ENCODE measurements at places on chromosomes 2 and 18.

GRCh38 chr18:69689121-69689759, 258.4 kb downstream of the CD226 start:
- no peak for DNase-seq

- DNase-seq, result no peak
Measured at GRCh38 chr2:52976143-52976949, 791.3 kb upstream of the CHAC2 start.

DNA sequence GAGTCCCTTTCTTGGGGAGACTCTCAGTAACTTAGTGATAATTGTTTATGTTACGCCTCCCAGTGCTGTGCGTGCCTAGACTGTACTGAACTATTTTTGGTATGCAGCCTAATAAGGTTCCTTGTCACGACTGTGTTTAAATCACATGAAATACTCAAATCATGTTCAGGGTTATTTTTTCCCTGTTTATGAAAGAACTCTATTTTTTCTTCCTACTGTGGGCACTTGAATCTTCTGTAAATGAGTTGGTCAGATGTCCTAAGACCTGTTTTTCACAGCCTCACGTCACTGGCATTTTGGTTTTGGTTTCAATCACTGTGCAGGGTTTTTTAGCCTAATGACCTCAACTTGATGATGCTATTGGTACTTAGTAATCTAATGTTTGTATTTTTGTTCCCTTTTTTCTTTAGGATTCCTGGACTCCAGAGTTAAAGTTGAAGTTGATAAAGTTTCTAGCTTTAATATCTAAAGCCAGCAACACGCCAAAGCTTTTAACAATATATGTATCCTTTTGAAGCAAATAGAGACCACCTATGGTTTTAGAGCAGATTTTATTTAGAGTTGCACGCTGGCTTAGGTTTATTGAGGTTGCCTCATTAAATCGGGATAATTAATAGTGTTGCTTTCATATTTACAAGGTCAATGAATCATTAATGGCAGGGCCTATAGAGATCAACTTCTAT, 24.0 kb downstream of the ARMC9 start:
- DNase-seq, result no peak

DNA sequence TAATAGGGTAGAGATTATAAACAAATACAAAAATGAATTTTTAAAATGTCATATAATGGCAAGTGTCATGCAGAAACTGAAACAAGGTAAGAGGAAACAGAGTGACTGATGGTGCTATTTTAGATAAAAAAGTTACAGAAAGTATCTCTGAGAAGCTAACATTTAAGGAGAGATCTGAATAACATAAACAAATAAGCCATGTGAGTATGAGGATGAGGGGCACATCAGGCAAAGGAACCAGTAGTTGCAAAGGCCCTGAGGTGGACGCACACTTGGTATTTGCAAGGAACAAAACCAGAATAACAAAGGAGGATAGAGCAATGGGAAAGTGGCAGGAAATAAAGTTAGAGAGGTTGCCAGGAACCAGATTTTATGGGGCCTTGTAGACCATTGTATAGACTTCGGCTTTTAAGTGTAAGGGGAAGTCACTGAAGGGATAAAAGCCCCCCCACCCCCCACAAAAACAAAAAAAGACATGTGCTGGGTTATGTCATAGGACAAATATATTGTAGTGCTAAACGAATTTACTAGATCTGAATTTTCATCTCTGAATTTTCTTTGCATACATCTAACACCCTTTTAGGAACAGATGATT, 159.2 kb downstream of the DTNB start:
- DNase-seq, result peak; percentile 12

DNA sequence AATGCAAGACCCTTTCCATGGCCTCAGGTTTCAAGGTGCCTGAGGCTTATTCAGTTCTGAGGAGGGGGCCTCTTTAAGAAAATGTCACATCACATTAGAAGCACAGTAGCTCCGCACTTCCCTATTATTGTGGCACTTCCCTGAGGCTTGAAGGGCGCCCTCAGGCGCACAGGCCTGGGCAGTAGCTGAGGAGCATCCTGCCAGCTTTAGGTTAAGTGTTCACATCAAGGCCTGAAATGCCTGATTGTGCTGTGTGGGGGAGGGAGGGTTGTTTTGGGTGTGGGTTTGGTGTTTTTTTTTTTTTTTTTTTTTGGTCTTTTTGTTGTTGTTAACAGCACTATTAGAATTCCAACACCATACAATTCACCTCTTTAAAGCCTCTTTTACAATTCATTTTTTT, 107.9 kb downstream of the CABLES1 start:
- DNase-seq, result no peak

DNA sequence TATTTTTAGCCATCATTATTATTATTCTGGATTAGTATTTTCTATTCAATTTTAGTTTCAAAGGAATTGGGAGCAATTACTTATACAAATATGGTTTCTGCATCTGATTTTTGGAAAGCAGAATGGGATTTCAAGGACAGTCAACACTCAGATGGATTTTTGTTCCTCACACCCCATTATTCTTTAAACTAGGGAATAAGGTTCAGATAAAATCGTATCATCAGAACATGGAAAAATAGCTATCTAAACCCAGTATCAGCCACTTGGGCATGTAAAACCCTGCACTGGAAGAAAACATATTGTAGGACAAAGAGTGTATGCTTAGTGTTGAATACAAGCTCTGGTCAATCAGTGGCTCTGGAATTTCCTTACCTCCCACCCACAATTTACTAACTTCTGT, 452.5 kb downstream of the ZNF516 start:
- DNase-seq, result no peak

DNA sequence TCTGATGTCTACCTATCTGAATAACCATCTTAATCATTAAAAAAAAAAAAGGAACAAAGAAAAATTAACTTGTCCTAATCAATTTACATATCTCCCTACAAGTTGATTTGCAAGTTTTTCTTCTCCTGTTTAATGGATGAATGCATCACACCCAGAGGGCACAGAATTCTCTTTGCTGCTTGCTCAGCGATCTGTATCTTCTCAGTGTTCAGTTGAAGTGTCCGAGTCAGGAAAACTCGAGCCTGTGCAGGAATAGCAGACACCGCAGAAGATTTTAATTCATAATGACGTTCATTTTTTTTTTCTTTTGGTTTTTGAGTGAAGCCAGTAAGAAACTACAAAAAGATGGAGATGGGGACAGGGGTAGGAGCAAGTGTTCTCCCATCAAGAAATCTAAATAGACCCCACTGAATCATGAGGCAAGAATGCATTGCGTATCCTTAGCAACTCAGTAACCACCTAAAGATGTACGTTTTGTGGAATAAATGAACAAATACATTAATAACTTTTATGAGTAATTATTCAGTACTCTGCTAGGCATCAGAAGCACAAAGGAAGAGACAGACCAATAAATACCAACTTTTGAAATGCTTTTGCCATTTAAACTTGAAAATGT, 675.5 kb downstream of the LRP1B start:
- no peak for DNase-seq

DNA sequence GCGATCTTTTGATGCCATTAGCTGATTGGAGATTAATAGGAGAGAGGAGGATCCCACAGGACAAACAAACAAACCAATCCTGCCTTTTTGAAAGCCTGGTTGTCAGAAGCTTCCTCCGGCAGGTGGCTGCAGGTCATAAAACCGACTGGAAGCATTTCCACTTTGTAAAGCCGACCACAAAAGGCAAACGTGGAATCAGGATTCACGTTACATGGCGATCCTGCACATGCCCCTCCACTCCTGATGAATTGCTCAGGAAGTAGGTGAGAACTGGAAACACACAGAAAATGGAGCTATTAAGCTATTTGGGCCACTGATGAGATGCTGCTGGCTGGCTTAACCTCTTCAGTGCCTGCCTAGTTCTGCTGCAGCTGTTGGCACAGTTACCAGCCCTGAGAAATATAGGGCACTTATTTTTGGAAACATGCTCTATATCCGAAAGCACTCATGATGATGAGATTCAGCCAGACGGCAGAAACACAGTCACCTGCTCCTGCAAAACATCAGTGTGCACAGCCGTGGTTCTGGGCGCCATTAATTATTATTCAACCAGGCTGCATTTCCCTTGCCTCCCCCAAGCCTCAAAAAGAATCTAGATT, 110.3 kb upstream of the ST6GAL2 start:
- no peak for DNase-seq

DNA sequence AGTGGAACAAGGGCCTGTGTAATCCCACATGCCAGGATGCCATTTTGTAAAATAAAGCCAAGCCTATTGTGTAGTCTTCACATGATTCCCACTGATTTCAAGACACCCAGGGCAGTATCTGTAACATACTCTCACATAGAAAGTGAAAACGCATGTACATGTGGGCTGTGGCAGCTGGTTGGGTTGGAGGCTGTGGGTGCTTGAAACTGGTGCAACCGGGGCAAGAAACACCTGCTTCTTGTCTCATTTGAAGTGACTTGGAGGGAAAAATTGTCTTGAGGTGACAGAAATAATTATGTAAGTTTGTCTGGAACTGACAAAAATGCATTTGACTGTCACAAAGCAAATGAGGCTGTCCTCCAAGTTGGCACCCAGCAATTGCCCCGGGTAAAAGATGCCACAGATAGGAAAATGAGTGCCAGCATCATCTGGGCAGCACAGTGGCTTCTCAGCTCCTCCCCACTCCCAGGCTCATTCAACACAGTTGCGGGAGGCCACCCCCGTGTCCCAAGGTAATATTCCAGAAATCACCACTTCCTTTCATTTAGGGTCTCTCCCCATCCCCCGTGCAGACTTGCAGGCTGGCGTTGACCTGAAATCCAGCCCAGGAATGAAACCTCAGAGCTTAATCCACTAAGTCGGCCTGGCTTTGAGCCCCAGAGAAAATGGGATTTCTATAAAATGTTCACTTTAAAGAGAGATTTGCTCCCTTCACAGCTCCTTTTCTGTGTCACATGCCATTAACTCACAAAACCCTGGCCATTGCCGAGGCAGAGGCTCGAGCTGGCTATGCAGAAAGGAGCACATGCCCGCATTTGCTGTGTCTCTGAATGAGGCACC, 293.9 kb upstream of the PARD3B start:
- no peak for DNase-seq

DNA sequence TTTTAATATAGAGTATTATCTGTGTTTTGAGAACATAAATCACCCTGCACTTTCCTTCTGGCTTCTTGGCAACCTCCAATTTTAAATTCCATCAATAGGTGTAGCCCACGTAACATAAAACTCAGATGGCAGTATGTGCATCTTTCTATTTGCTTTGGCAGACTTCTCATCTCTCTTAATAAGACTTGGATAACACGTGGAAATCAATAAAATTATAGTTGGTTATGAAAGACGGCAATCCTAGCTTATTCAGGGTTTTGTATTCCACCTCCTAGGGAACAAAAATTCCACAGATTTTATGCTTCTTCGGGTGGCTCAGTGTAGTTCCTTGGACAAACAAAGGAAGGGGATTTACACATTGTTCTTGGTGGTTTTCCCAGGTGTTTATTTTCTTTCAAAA, 299.3 kb downstream of the RND3 start:
- DNase-seq, result no peak

GRCh38 chr2:112048887-112049286, 6.2 kb upstream of the TMEM87B start:
- DNase-seq, result peak; percentile 45

DNA sequence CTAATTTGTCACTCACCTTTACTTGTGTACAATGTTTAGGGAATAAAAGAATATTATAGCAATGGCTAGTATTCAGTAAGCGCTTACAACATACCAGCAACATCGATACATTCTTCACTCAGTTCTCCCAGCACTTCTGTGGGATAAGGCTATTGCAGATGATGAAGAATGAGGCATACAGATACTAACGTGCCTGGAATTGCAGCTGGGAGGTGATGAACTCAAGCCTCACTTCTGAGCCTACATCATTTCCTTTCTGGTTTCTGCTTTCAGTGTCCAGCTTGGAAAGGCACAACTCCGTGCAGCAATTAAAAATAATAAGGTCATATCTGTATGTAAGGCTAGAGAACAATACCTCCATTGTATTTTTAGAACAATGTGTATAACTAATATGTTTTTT, 95.4 kb upstream of the AQP4 start:
- DNase-seq, result no peak

GRCh38 chr2:177543007-177543760, 150.6 kb downstream of the AGPS start:
- DNase-seq, result no peak

DNA sequence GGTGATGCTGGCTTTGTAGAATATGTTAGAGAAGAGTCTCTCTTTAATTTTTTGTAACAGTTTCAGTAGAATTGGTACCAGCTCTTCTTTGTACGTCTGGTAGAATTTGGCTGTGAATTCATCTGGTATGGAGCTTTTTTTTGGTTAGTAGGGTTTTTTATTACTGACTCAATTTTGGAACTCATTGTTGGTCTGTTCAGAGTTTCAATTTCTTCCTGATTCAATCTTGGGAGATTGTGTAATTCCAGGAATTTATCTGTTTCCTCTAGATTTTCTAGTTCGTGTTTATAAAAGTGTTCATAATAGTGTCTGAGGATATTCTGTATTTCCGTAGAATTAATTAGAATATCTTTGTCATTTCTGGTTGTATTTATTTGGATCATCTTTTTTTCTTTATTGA, 943.5 kb downstream of the TRIB2 start:
- no peak for DNase-seq
